Skeletal muscle cell (primary cell): ENCODE measurements at places on chromosomes 13 and 19.
A peak's percentile ranks its signal among the peaks of the same experiment; 100 is the strongest.

GRCh38 chr13:84646957-84647356, 764.7 kb upstream of the SLITRK1 start:
- no peak for DNase-seq

GRCh38 chr13:57326532-57326931, 159.5 kb downstream of the PRR20E start:
- DNase-seq = no peak

- no peak for DNase-seq
Measured at GRCh38 chr19:36685835-36686234, 1.6 kb upstream of the ZNF567 start.

- no peak for DNase-seq
Measured at GRCh38 chr13:22423261-22423660, 752.4 kb downstream of the FGF9 start.

- peak; percentile 71 for DNase-seq
Measured at GRCh38 chr19:55526216-55527196, 10.4 kb downstream of the SBK2 start.

GRCh38 chr19:397321-397720, 11.6 kb downstream of the C2CD4C start:
- no peak for DNase-seq

DNA sequence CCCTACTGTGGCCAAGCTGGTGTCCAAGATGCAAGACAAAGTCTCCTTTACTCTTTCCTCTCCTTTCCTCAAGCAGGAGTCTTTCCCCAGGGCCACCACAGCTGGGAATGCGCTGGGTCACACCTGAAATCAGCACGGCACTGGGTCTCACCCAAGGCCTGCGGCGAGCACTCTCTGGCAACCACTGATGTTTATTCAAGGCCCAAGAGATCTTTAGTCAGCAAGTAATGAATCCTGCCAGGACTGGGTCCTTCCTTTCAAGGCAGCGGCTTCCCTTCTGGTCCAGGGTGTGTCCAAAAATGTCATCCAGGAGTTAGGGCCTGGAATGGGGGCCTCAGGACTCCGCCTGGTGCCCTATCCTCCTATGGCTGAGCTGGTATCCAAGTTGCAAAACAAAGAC, 24.1 kb downstream of the BLOC1S3 start:
- DNase-seq = no peak

GRCh38 chr13:44974056-44974793, 15.0 kb downstream of the NUFIP1 start:
- DNase-seq = peak; percentile 30

GRCh38 chr19:13163609-13164342, 13.6 kb downstream of the IER2 start:
- DNase-seq = peak; percentile 67

DNA sequence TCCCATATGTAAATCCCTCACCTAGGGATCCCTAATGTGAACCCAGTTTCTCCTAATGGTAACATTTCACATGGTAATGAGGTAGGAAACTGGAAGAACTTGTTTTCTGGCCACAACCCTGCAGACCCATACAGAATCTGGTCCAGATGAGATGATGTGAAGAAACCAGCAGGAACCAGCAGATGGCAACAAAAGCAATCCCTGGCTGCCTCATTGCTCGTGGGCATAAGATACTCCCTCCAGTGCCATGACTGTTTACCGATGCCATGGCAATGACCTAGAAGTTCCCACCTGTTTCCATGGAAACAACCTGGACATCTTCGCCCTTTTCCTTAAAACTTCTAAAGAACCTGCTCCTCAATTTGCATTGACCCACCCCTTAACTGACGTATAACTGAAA, 1.4 kb upstream of the CD209 start:
- DNase-seq = no peak

DNA sequence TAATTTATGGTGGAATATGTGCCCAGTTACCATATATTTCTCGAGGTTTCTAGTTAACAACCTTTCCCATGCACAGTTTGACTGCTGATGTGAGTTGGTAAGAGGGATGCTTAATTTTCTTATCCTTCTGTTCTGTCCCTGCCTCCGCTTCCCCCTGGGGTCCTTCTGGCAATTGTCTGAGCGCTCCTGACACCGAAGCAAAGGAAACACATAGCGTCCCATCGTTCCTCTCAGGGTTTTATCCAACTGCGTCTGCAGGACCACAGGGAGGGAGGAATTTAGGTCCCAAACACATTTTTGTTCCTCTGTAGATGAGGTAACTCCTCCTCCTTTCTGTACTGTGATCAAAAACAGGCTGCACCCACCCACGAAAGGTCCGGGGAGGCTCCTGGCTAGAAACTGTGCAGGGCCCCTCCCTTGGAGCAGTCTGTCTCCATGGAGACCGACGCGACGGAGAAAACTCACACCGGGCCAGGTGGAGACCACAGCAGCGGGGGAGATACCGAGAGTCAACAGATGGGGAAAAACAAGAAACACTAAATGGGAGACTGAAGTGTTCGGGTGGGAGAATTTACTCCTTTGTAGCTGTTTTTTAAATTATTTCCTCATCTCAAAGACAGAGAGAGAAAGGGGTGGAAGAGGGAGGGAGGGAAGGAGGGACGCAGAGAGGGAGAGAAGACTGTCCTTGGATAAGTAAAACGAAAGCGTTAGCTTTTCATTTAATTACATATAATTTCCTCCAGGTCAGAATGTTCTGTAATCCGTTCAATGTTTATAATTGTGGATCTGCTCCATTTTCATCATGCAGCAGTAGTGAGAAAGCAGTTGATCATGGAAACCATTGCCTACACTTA, 191.8 kb upstream of the NBEA start:
- no peak for DNase-seq

DNA sequence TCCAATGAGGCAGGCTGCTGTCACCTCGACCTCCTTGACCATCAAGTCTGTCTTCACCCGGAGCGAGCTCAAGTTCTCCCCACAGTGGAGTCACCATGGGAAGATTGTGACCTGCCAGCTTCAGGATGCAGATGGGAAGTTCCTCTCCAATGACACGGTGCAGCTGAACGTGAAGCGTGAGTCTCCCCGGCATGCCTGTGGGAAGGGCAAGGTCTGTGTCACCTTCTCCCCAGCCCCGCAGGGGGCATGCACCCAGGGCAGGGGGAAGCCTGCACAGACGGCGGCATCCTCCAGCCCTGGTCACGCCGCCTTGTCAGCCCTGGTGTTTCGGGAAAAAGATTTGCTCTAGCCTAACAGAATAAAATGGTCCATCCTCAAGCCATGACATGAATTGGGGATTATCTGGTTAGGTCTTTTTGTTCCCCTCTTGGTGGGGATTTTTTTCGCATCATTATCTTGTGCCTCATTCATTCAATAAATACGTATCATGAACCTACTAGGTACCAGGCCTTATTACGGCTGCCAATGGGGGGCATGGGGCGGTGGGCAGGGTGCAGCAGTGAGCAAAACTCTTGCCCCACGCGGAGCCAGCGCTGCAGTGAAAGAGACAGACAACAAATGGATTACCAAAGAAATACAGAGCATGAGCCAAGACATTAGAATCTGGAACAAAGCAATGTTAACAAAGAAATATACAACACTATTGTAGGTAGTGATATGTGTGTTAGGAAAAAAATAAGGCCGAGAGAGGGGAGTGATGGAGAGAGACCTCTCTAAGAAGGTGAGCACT, 7.4 kb downstream of the CD22 start:
- DNase-seq = no peak

GRCh38 chr13:21998279-21998990, 327.6 kb downstream of the FGF9 start:
- no peak for DNase-seq

DNA sequence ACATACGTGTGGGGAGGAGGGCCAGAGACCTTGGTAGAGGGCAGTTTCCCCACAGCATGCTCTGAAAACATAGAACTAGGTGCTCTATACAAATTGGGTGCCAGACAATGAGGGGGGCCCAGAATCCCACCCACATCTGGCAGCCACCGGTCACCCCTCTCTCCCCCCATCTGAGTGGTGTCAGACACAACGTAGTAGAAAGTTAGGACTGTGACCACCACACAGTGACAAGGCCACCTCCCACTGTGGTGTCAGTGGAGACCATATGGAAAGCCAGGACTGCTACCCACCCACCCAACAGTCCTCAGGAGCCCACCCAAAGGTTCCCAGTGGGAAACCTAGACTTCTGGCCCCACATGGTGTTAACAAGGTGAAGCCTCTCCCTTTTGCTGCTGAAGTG, 2.1 kb upstream of the ATP4B start:
- DNase-seq = no peak

DNA sequence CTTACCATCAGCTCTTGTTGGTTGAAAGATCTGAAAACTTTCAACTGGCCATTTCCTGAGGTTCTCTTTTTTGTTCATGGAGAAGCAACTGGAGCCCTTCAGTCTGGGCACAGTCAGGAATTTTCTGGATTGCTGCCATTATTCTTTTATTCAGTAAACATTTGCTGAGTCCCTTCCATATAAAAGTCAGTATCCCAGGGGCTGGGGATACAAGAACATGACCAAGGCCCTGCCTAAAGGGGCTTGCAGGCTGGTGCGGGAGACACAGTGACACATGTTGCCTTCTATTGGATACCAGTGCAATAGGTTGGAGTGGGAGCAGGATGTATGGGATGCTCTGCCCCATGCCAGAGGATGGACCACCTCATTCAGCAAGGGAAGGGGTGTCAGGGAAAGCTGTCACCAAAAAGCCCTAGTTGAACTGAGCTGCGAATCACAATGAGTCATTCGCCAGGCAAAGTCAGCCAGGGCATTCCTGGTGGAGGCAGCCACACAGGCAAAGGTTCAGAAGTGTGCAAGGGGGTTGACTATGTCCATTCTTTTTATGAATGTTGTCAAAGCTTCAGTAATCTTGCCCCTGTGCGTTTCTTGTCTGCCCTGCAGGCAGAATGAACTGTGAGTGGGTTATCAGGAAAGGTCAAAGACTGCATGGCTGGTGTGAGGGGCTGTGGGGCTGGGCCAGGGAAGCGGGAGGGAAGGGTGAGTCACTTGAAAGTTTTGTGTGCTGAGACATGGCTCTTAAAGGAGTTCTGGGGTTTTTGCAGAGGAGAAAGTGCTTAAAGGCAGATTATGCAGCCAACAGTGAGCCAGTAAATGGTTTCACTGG, 395.9 kb downstream of the KCNRG start:
- peak; percentile 40 for DNase-seq

GRCh38 chr19:35786299-35787160, 11.2 kb downstream of the ARHGAP33 start:
- DNase-seq = no peak

GRCh38 chr13:99905224-99905623, 66.3 kb downstream of the ZIC5 start:
- no peak for DNase-seq

DNA sequence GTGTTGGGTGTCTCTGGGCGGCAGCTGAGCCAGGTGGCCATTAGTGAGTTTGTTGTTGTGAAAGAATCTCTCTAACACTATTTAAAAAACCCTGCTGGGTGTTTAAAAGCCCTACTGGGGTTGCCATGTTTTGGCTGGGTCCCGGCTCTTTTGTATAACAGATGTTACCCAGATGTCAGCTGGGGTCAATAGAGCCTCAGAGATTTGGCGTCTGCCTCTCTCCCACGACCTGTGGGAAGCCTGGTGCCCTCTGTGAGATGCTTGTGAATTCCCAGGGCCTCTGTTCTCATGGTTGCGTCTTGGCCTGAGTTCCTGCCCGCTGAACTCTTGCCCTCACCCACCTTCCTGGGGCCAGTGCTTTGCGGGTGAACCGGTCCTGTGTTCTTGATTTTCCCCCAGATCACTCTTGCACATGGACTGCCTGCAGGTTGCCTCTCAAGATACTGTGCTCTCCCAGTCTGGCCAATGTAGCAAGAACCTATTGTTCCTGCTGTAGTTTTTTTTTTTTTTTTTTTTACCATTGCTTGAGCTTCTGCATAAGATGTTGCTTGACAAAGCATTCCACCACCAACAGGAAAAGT, 9.5 kb downstream of the NFILZ start:
- no peak for DNase-seq

DNA sequence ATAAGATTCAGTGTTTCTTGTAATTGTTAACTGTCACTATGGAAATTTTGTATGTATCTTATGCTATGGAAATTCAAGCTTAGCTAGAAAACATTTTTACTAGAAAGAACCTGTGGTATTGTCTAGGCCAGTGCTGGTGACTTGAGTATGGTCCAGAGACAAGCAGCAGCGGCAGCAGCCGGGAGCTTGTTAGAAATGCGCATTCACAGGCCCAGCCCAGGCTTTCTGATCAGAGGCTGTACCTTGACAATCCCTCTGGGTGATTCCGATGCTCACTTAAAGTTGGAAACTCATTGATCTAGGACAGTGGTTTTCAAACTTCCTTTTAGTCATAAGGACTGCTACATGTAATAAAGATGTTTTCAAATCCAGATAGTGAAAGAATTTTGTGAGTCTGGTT, 287.4 kb downstream of the SHISA2 start:
- DNase-seq = no peak

DNA sequence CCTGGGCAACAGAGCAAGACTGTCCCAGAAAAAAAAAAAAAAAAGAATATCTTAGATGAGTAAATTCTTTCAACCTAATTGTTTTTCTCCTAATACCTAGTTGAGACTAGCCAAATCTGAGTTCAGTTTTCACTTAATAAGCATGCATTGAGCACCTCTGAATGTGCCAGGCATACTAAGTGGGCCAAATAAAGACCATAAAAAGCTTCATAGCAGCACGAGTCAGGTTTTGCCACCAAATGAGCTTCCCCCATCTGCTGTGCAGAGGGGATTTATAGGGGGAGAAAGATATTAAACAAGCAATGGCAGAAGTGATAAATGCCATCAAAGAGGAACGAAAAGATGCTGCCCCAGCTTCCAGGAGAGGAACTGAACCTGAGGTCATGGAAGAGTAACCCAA, 11.4 kb downstream of the THSD1 start:
- no peak for DNase-seq

DNA sequence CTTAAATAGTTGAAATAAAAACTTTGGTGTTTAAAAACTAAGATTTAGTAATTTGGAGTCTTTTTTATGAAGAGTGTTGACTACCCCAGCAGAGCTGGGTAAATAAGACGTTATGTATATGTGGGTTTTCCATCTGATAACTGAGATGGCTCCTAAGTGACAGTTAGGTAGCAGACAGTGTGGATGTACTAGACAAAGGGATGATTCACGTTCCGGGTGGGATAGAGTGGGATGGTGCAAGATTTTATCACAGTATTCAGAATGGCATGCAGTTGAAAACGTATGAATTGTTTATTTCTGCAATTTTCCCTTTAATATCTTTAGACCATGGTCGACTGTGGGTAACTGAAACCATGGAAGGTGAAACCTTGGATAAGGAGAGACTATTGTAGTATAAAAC, 50.4 kb downstream of the NAA16 start:
- DNase-seq = no peak

DNA sequence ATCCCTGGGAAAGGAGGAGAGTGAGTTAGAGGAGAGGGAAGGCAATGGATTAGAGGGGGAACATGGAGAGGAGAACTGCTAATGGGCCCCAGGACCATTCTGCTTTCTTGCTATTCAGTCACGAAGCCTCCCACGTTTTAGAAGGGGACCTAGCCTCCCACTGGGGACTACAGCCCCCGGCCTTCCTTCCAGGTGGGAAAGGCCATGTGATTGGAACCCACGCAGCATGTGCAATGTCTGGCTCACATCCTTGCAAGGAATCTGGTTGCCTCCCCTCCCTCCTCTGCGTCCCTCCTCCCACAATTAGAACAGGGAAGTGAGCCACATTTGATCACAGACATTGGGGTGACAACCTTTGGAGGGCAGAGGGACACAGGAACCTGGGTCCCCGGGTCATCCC, 22.5 kb upstream of the PLA2G4C start:
- DNase-seq = no peak

GRCh38 chr13:98541701-98542203, 35.2 kb downstream of the STK24 start:
- DNase-seq = no peak

GRCh38 chr13:50187352-50188029, 172.2 kb downstream of the KCNRG start:
- DNase-seq = no peak
